ENCODE measurements at places on chromosomes 2 and 18. TPM values are rescaled to one million over a fixed set of nuclear protein-coding genes. Genes with fewer than 3 reads are reported as not detected.

Gene SERPINB10
- total RNA-seq, result not detected

DNA sequence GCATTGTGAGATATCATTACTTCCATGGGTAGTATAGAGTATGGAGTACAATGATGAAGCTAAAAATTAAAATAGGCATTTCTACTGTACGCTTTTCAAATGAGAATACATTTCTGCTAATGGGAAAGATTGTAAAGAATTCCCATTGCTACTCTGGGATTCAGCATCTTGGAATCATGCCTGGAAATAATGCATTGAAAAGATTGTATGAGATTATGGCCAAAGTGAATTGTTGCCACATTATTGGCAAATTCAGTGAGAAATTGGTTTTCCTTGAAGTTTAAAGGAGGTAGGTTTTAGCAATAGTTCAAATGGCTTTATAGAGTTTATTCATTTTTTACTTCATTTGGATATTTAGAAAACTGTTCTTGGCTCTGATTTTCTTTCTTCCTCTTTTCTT is 157.9 kb downstream of the GULP1 start:
- DNase-seq, result no peak

DNA sequence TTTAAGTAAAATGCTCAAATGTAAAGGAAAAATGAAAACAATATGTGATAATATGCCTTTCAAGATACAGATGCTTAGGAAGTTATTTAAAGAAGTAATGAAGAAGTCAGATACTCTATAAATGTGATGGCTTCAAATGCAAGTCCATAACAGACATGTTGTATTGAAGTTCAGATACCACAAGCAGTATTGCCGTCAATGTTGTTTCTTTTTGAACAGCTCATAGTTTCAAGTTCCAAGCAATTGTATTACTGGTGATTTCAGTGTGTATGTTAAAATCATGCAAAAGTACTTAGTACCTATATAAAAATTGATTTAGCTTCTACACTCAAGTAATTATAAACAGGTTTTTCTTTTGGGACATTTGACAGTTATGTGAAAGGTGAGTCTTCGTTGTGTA is 24.9 kb downstream of the KCMF1 start:
- no peak for DNase-seq

DNA sequence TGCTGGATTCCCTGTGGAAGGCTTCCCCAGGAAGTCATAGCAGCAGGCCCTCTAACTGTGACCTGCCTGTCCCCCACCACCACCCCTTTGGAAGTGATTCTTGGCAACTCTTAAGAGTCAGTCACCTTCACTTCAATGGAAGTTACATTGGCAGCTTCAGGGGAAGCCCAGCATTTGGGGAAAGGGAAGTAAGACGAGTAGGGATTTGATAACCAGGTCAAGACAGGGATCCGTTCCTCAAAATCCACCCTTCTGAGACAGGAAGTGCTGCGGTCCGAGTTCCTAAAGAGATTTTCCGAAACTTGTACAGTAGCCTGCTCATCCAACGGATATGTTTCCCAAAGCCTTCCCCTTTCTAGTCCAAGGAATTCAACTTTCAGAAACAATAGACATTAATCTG is 54.2 kb downstream of the MRPL35 start:
- DNase-seq, result no peak

DNA sequence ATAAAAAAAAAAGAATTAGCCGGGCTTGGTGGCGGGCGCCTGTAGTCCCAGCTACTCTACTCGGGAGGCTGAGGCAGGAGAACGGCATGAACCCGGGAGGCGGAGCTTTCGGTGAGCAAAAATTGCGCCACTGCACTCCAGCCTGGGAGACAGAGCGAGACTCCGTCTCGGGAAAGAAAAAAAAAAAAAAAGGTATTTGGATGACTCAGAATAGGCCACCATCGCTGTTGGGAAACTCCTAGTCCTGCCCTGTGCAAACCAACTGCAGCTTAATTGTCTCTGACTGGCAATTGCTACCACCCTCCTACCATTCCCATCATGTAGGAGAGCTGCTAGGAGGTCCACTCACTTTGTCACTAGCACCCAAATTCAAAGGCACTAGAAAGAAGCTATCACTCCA is 43.5 kb downstream of the ATP8B1 start:
- DNase-seq, result no peak

Gene RNF152
- total RNA-seq, result 12.2 TPM

- DNase-seq, result no peak
Observed at GRCh38 chr18:35770376-35771014, 189.0 kb downstream of the GALNT1 start.

- DNase-seq, result no peak
Observed at GRCh38 chr18:74589021-74589420, 8.6 kb upstream of the ZNF407 start.

DNA sequence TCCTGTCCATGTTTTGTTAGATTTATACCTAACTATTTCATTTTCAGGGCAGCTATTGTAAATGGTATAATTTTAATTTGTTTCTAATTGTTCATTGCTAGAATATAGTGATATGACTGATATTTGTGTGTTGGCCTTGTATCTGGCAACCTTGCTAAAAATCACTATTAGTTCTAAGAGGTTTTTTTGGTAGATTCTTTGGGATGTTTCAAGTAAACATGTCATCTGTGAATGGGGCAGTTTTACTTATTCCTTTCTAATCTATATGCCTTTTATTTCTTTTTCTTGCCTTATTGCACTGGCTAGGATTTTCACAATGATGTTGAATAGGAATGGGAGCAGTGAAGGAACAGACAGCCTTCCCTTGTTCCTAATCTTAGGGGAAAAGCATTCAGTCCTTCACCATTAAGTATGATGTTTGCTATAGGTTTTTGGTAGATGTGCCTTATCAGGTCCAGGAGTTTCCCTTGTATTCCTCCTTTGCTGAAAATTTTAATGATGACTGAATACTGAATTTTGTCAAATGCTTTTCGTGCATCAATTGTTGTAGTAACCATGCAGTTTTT is 41.7 kb downstream of the SNORC start:
- DNase-seq, result no peak

DNA sequence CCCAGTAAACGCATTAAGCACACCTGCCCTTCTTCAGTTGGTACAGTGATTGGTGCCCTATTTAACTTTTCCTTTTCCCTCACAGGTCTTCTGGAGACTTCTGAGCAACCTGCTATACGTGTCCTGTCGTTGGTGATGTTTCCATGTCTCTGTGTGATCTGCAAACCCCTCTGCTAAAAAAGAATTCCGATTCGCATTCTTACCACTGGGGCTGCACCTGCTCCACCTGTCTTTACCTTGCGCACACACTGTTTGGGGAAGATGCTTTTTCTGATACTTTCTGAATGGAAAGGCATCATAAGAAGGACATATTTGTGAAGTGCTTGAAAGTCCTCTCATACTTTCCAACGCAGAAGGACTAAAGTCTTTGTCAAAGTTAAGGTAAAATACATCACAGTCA is 323.9 kb upstream of the SOX11 start:
- DNase-seq, result no peak

Gene IL18RAP
- total RNA-seq, result not detected

Gene ERLEC1
- total RNA-seq, result 23.5 TPM
